ENCODE measurements at places on chromosomes 7 and 10.

GRCh38 chr7:132742189-132742612, 165.9 kb upstream of the PLXNA4 start:
- no peak for DNase-seq

DNA sequence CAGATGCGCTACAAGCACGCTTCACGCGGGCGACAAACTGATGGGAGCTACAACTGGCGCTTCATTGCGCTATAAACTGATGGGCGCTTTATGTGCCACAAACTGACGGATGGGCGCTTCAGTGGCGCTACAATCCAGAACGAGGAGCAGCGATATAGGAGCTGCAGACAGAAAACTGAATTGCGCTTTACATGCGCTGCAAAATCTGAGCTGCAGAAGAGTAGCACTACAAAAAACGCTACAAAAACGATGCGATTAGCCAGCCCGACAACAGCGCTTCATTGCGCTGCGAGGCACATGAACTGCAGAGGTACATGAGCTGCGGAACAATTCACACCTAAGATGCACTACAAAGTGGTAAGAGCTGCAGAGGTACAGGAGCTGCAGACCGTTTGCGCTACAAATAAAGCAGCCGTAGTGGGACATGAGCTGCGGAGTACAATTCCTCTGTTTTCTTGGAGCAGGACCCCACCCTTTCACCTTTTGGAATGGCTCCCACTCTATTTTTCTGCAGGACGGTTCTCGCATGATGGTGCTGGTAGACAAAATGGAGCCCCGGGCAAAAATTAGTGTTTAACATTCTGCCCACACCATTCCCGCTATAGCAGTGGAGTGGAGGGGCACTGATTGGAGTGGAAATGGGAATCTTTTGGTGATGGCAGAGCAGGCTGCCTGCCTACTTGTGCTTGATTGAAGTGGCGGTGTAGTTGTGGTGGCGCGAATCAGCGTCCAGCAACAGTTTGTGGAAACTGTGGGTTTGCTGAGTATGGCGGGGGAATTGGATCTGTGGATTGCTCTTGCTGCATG, 1.2 kb upstream of the SGCE start:
- DNase-seq, result no peak

GRCh38 chr10:72274730-72275350, 1.1 kb downstream of the DDIT4 start:
- DNase-seq, result no peak

GRCh38 chr10:114879541-114880158, 58.1 kb downstream of the FHIP2A start:
- DNase-seq, result no peak

DNA sequence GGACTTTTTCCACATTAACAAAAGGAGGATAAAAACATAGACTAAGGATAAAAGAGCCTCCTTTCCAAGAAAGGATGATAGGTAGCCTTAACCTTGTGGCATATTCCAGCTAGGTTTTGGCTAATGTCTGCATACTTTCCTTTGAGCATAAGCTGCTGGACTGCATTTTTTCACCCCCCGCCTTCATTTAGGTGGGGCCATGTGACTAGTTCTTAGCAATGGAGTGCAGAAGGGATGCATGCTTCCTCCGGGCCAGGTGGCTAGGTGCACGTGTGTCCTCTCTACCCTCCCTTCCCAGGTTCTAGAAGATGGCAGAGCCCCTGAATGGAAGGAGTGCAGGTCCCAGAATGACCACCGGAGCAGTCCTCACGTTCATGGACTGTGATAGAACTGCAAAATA, 59.8 kb downstream of the BPGM start:
- no peak for DNase-seq

GRCh38 chr10:3350205-3350604, 177.6 kb upstream of the PITRM1 start:
- DNase-seq, result no peak

DNA sequence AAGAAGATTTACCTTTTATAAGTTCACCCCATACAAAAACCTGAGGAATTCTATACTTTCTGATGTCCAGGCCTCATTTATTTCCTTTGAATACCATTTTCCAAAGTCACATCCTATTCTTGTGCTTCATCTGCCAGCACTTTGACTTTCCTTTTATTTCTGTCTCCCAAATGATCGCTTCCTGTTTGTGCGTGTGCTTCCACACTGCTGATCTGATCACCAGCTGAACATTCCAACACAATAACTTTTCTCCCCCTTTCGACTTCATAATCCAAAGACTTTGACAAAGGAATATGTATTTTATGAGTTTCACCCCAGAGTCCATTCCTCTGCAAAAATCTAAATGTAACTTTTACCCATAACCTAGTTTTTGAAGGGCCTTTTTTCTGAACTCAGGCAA, 3.1 kb downstream of the ELAPOR2 start:
- no peak for DNase-seq

DNA sequence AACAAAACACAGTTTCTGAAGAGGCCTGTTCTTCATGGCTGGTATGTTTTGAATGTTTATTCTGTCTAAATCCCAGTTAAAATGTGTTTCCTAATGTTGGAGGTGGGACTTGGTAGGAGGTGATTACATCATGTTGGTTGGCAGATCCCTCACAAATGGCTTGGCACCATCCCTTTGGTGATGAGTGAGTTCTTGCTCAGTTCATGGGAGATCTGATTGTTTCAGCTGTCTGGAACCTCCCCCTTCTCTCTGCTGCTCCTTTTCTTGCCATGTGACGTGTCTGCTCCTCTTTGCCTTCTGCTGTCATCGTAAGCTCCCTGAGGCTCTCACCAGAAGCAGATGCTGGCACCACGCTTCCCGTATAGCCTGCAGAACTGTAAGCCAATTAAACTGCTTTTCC, 383.6 kb upstream of the TPK1 start:
- no peak for DNase-seq

Measured in NCI-H1694 (cell line).